ENCODE measurements at places on chromosomes 11 and 22. TPM values are rescaled to one million over a fixed set of nuclear protein-coding genes. Genes with fewer than 3 reads are reported as not detected.

The TMEM25 gene
- total RNA-seq, result 34.1 TPM

- DNase-seq, result peak; percentile 47
These were observed 3.8 kb downstream of the COA4 start for GRCh38 chr11:73872749-73873357.

DNA sequence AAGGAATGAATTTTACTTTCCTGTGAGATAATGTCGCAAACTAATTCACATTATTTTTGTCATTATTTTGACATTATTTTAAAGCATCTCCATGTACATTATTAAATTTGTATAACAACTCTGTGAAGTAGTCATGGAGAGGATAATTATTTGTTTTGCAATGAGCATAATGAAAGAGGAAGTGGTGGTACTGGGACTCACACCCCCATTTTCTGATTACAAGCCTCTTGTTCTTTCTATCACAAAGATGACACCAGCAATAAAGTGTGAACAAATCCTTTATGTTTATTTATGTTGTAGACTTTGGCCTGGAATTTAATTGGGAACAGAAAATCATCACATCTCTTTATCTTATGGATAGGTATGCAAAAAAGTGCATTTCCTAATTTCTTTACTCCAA, 522.6 kb downstream of the TMEM135 start:
- DNase-seq, result no peak

The OR8D1 gene
- total RNA-seq, result not detected

The TRIM51 gene
- total RNA-seq, result not detected

The TUB gene
- 2.6 TPM for total RNA-seq
